Left kidney (tissue), 8 donors: ENCODE measurements at places on chromosomes 7 and 10. TPM values are rescaled to one million over a fixed set of nuclear protein-coding genes. Genes with fewer than 3 reads are reported as not detected.

Gene COL1A2
- 746 TPM for polyA plus RNA-seq

Gene CRYGN
- 4.4 TPM for polyA plus RNA-seq

Gene CNPY1
- polyA plus RNA-seq, result not detected

Gene CACNA2D1
- 33.9 TPM for polyA plus RNA-seq

Gene C10orf62
- polyA plus RNA-seq, result 1.1 TPM

Gene C10orf90
- polyA plus RNA-seq, result 0.45 TPM

Gene SLC18A3
- polyA plus RNA-seq, result not detected

Gene UCMA
- not detected for polyA plus RNA-seq

Gene THSD7A
- 86.9 TPM for polyA plus RNA-seq

Gene FKBP6
- 0.60 TPM for polyA plus RNA-seq

Gene HECTD2
- 38.4 TPM for polyA plus RNA-seq

Gene PAPOLB
- 0.18 TPM for polyA plus RNA-seq

Gene GIMAP7
- polyA plus RNA-seq, result 12.4 TPM

Gene KLF14
- 0.76 TPM for polyA plus RNA-seq

Gene ITIH5
- polyA plus RNA-seq, result 31.2 TPM

Gene ARHGAP22
- polyA plus RNA-seq, result 0.93 TPM

Gene GPR37
- 2.0 TPM for polyA plus RNA-seq

Gene SEC61G
- polyA plus RNA-seq, result 179 TPM

Gene INHBA
- 4.0 TPM for polyA plus RNA-seq

Gene ANKRD26
- polyA plus RNA-seq, result 23.1 TPM

Gene TMEM184A
- 6.1 TPM for polyA plus RNA-seq

Gene LARP4B
- 51.3 TPM for polyA plus RNA-seq

Gene PODXL
- 786 TPM for polyA plus RNA-seq

Gene ITGB1
- 623 TPM for polyA plus RNA-seq

Gene SCIN
- polyA plus RNA-seq, result 112 TPM

Gene CHRM2
- polyA plus RNA-seq, result 4.2 TPM

Gene FAM200A
- 16.2 TPM for polyA plus RNA-seq

Gene ZNF488
- polyA plus RNA-seq, result 5.8 TPM

Gene ETV1
- polyA plus RNA-seq, result 45.6 TPM

Gene FAM171A1
- polyA plus RNA-seq, result 93.2 TPM

Gene DDX21
- 61.4 TPM for polyA plus RNA-seq

Gene GSAP
- polyA plus RNA-seq, result 16.6 TPM

Gene CYP26A1
- polyA plus RNA-seq, result not detected

Gene SPACDR
- polyA plus RNA-seq, result 1.2 TPM

Gene SPDYE2B
- 3.8 TPM for polyA plus RNA-seq

Gene SLC16A9
- polyA plus RNA-seq, result 43.4 TPM

Gene SGMS1
- 51.9 TPM for polyA plus RNA-seq

Gene AP1S1
- 66.7 TPM for polyA plus RNA-seq

Gene CCL24
- not detected for polyA plus RNA-seq

Gene AKR1C8
- polyA plus RNA-seq, result 0.20 TPM

Gene UCN3
- 1.0 TPM for polyA plus RNA-seq
